Sigmoid colon (tissue), 7 donors: ENCODE measurements at places on chromosomes 6 and 20.

- DNase-seq: no peak
Measured at GRCh38 chr20:19566226-19566945, 191.7 kb upstream of the RIN2 start.

DNA sequence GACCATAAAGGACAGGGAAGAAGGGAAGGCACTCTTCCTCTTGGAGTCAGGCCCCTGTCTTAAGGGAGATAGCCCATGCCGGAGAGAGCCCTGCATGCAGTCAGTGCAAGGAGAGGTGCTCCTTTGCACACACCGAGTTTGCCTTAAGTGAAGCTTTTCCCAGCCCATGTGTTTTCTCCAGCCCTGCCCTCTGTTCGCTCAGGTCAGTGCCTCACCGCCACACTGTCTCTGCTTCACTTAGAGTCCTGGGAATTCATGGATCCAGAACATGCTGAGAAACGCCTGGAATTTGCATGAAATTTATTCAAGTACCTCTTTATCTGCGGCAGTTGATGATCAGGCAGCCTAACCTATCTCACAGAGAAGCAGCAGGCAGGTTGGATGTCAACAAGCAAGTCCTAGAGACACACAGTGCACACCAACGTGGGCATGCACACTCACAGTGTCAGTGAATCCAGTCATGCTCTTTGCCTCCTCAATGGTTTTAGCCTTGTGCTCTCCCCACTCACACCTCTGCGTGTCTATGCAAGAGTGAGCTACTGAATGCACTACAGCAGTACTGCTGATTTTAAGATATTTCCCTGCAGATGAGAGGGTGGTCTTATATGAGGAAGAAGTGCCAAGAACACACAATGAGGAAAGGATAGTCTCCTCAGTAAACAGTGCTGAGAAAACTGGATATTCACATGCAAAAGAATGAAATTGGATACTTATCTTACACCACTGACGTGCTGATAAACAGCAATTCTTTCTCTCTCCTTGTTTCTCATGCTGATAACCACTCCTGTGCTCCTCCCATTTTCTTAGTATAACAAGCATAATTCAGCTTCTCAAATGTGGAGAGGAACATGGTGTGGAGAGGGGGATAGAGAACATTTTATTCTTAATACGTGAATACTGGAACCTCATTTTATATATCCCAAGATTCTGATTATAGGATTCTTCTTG is 295.1 kb upstream of the CDYL start:
- DNase-seq: no peak

DNA sequence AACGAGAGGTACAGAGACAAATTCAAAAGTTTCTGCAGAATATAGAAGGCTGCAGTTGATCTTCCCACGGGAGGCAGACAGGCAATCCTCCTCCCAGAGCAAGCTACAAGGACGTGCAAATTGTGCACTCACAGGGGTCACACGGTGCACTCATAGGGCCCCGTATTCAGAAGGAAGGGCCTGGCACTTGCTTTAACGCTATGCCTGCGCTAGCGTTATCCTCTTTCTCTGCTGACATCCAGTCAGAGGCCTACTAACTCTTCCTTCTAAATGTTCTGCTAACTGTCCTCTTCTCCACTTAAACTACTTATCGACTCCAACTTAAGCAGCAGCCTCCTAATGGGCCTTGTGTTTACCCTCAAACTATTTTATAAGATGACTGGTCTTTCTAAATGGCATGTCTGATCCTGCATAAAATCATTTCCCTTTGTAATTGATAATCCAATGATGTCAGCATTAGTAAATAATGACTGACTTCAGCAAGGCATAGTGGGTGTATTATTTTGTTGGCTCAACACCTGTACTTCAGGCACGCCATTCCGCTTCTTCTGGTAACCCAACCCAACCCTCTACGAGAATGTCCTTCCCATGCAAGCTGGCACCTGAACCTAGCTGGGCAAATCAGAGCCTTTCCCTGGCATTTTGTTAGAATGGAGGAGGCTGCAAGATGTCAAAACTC is 2.2 kb downstream of the IFNGR1 start:
- no peak for DNase-seq

DNA sequence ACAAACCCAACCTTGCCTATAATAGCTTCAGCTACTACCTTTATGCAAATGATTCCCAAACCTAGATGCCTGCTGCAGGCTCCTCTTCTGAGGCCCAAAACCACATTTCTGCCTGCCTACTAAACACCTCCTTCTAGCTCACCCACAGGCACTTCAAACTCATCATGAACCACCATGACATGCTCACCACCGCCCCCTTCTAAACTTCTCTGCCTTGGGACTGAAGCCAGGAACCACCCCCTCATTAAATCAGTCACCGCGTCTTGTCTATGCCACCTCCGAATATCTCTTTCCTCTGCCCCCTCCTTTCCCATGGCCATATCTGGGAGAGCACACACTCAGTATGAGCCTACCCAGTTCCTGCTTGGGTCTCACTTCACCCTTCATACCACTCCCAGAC is 101.2 kb downstream of the SNAP25 start:
- DNase-seq: no peak

GRCh38 chr20:9137001-9137400 is 68.1 kb downstream of the PLCB4 start:
- DNase-seq: no peak

- peak; percentile 24 for DNase-seq
Measured at GRCh38 chr6:170436209-170436809, 116.8 kb downstream of the PSMB1 start.

DNA sequence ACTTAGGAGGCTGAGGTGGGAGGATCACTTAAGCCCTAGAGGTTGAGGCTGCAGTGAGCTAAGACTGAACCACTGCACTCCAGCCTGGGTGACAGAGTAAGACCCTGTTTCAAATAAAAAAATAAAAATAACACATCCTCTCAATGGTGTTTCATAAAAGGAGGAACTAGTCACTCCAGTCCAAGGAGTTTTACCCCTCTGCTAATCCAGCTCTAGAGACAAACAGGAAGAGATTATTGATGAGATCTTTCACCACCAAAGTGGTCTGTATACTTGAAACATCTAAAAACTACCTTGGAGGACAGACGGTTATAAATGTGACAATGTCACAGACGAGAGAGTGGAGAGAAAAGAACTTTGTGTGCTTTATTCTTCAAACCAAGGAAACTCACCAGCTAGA is 58.2 kb downstream of the PIGU start:
- no peak for DNase-seq

DNA sequence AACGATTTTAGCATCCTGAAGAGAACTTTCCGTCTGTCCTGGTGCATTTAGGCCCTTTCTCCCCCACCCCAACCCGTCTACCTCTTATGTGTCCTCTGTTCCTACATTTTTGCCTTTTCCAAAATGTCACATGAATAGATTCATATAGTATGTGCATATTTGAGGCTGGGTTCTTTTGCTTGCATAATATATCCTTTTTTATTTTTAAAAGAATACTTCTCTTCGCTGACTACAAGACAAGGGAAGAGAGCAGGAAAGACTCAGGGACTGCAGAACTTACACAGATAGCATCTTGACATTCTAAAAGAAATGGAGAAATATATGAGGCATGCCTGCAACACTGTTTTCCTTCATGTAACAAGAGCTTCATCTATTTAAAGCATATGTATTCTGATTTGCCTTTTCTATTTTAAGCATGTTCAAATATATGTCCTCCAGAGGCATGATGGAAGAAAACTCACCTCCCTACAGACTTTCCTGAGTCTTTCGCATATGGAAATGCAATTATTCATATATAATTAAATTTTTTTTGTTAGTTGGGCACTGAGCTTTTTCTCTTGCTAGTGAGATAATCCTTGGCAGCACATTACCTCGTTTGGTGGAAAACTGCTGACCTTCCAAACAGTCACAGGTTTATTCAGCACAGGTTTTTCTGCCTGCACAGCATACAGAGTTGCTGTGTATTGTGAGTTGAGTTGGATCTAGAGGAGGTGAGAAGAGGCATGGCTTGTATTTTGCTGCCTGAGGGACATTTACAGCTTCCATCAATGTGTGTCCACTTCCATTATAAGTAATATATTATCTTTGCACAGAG is 170.0 kb downstream of the AKAP7 start:
- no peak for DNase-seq

DNA sequence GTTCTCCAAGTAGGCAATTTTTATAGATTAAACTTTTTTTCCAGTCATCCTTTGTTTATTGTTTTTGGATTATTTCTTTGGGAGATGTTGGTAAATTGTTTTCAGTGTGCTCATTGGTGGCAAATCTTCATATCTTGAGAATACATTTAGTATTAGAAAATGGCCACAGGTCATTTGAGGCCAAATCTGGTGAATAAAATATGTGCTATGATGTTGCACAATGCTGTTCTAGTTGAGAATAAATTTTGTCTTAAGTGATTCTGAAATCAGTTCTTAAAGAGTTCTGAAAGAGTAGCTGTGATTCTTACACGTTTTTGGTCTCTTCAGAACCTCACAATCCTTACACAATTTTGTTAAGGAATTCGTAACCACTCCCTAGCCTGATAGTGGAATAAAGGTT is 20.1 kb downstream of the CDKAL1 start:
- no peak for DNase-seq

- no peak for DNase-seq
Measured at GRCh38 chr6:143612186-143612585, 65.6 kb upstream of the PHACTR2 start.

DNA sequence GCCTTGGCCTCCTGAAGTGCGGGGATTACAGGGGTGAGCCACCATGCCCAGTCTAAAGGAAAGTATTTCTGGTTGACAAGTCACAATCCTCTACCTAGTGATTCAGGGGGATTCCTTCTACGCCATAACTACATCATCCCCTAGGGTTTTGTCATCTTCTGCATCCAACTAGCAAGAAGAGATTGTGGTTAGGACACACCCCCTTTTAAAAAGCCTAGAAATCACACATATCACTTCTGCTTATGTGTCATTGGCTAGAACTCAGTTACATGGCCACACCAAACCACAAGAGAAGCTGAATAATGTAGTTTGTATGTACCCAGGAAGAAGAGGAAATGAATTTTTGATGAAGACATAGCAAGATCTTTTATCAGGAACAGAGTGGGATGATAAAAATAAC is 14.7 kb upstream of the CHD6 start:
- no peak for DNase-seq

DNA sequence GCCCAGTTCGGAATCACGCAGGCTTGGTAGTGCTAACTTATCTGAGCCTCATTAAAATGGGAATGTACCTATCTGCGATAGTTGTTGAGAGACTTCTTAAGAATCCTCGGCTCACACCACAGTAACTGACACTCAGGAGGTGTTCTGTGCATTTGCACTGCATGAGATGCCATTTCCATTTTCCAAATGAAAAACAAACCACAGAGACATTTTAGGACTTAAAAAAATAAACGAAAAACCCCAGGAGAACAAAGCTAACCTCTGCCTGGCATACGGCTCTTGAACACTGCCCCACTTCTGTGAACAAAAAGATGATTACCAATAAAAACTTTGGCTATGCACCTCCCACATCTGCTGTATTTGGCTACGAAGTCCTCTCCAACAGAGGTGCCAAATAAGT is 37.6 kb downstream of the BEND3 start:
- peak; percentile 4 for DNase-seq
